ENCODE measurements at places on chromosomes 12 and 14. TPM values are rescaled to one million over a fixed set of nuclear protein-coding genes. Genes with fewer than 3 reads are reported as not detected.
A peak's percentile ranks its signal among the peaks of the same experiment; 100 is the strongest.

TNS2 gene
- 43.5 TPM for polyA plus RNA-seq

KLRC3 gene
- 0.72 TPM for polyA plus RNA-seq

GRCh38 chr12:16482726-16483125 lies 123.2 kb downstream of the LMO3 start:
- no peak overlapping the region for H3K4me3 ChIP-seq
- no peaks in the 10 kb centered on the region for H3K4me1 ChIP-seq
- H3K27me3 ChIP-seq, result no peaks in the 10 kb centered on the region
- DNase-seq, result no peak
- H3K27ac ChIP-seq, result no peak overlapping the region

DNA sequence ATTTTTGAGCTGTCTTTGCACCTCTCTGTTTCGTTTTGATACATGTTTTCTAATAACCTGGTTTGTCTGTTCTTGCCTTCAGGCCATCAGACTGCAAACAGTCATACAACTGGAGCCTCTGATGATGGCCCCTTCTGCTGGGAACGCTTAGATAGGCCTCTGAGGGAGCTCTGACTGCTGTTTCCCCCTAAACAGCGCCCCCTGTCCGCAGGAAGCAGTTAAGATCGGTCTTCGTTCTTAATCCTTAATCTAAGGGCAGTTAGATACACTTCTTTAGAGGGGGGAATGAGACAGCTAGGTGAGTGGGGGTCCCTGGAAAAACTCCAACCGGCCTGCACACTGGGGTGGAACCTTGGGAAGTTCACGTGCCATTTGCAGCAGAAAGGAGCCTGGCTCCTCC lies 1338.8 kb upstream of the SEL1L start:
- H3K36me3 ChIP-seq, result no peaks in the 10 kb centered on the region
- no peak for DNase-seq
- H3K27ac ChIP-seq, result no peak overlapping the region
- H3K4me3 ChIP-seq, result no peak overlapping the region

DNA sequence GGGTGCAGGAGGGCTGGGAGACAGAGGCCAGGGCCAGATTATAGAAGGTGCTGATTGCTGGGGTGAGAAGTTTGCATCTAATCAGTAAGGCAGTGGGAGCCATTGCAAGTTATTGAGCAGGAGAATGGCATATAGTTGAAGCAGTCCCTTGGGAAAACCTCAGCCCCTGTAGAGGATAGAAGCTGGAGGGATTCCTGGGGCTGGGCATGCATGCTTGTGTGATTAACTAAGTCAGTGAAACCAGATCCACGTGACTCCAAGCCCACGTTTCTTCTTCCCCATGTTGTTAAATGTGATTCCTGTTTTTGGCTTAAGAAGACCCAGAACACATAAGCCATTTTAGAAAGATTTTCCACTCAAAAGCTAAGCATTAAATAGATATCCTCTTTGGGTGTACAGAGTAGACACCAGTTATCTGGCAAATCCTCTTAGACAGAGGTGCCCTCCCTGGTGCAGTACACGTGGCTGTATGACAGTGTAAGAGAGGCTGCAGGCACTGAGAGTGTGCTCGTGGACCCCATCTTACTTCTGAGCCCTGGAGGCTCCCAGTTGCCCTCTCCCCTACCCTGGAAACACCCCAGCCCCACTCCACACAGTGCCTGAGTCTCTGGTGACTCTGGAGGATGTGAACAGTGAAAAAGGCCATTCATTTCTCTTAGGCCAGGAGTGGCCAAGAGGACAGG lies 3.2 kb downstream of the C14orf132 start:
- no peak overlapping the region for H3K4me3 ChIP-seq
- H3K27me3 ChIP-seq, result peaks cover 55% of the 10 kb centered on the region
- H3K36me3 ChIP-seq, result no peaks in the 10 kb centered on the region
- no peak overlapping the region for H3K27ac ChIP-seq
- H3K4me1 ChIP-seq, result no peaks in the 10 kb centered on the region

- no peak overlapping the region for H3K4me3 ChIP-seq
- no peak for DNase-seq
- no peaks in the 10 kb centered on the region for H3K36me3 ChIP-seq
Measured at GRCh38 chr12:85697003-85697402, 139.2 kb downstream of the RASSF9 start.

GRCh38 chr14:26636561-26636960 lies 38.7 kb upstream of the NOVA1 start:
- DNase-seq, result no peak
- no peak overlapping the region for H3K27ac ChIP-seq
- no peaks in the 10 kb centered on the region for H3K27me3 ChIP-seq
- H3K4me3 ChIP-seq, result no peak overlapping the region
- no peaks in the 10 kb centered on the region for H3K4me1 ChIP-seq

DNA sequence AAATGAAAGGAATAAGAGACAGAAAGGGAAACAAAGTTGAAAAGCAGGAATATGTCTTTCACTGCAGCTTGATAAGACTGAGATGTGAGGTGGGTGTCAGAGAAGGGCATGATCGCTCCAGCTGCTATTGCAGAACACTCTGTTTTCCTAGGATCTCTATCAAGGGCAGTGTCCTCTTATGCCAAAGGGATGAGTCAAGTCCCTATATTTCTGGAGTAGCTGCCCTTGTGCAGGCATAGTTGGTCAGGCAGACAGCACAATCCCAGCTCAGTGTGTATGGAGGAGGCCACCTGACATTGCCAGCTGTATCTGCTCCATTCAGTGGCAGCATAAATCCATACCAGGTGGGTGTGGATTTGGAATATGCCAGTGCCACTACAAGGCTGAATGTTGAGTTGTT lies 101.6 kb downstream of the DAD1 start:
- no peak overlapping the region for H3K27ac ChIP-seq
- H3K27me3 ChIP-seq, result no peaks in the 10 kb centered on the region

GRCh38 chr12:64457032-64457431 lies 5.1 kb downstream of the TBK1 start:
- H3K27ac ChIP-seq, result no peak overlapping the region
- no peaks in the 10 kb centered on the region for H3K4me1 ChIP-seq
- no peaks in the 10 kb centered on the region for H3K27me3 ChIP-seq
- H3K4me3 ChIP-seq, result no peak overlapping the region
- DNase-seq, result no peak

GRCh38 chr12:104457746-104458693 lies 1.3 kb downstream of the CHST11 start:
- H3K4me3 ChIP-seq, result peak overlapping the region; percentile 67
- no peak for DNase-seq
- no peaks in the 10 kb centered on the region for H3K36me3 ChIP-seq
- no peaks in the 10 kb centered on the region for H3K4me1 ChIP-seq
- H3K27me3 ChIP-seq, result peaks cover 56% of the 10 kb centered on the region
- H3K27ac ChIP-seq, result peak overlapping the region; percentile 48

DNA sequence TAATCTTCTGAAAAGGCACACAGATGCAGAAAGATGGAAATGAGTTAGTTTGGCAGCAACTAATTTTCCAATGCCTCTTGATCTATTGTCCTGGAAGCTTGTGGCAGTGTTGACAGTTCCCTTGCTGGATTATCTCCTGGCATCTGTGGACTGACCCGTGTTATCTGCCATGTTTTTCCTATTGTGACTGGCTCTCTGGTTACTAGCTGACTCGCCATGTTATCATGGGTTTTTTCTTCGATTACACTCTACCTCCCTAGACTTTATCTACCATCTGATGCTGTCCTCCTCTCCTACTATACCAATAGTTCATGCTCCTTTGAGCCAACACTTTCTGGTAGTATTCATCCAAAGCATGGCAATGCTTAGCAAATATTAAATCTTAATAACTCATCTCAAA lies 63.3 kb upstream of the FLRT2 start:
- no peak for DNase-seq
- H3K4me1 ChIP-seq, result peaks cover 4% of the 10 kb centered on the region
- H3K27ac ChIP-seq, result no peak overlapping the region
